ENCODE measurements at places on chromosomes 1 and 21. TPM values are rescaled to one million over a fixed set of nuclear protein-coding genes. Genes with fewer than 3 reads are reported as not detected.

DNA sequence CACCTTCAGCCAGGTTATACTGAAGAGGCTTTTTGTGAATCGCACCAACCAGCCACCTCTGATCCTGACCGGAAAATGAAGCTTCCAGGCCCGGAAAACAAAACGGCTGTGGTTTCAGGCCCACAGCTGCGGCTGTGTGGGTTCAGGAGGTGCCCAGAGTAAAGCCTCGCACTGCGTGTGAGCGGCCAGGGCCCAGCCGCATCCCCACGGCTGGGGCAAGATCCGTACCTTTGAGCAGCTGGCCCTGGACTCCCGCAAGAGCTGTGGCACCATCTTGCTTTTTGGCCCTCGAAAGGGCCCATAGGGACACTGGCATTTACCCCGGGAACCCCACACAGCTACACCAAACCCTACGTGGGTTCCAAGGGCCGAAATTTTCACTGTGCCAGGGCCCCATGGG, 63.0 kb downstream of the GLUL start:
- DNase-seq: no peak

- no peak for DNase-seq
These were observed 33.2 kb upstream of the RD3 start for GRCh38 chr1:211525101-211525676.

Gene TNFRSF1B
- total RNA-seq: 23.9 TPM

Gene TSEN15
- 53.7 TPM for total RNA-seq

GRCh38 chr1:157739229-157739901, 37.6 kb downstream of the FCRL2 start:
- no peak for DNase-seq

Gene CFAP107
- under 0.01 TPM for total RNA-seq

Gene CDCA8
- total RNA-seq: 0.26 TPM

Gene OR2G6
- total RNA-seq: not detected

Gene SLAMF8
- total RNA-seq: under 0.01 TPM

Gene FMOD
- total RNA-seq: 3.3 TPM

GRCh38 chr1:111202366-111202706, 1.9 kb upstream of the DENND2D start:
- no peak for DNase-seq

Gene RAP1GAP
- 0.26 TPM for total RNA-seq

DNA sequence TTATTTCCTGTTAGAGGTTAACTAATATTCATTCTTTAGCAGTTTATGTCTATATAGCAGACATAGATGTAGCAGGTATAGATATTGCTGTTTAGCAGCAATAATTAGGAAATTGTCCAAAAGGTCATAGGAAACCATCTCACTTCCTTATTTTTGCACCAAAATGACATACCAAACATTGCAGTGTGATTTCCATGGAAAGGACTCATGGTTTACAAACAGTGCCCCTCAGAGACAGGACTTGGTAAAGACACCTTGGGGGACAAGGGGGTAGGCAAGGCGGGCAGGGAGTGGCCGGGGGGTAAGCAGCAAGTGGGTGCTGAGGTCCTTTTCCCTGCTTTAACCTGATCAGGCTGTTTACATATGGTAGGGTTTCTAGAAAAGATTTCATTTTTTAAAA, 30.5 kb downstream of the BATF3 start:
- DNase-seq: peak; percentile 18

Measured in fibroblast of lung (primary cell).